ENCODE measurements at places on chromosomes 2 and 18. TPM values are rescaled to one million over a fixed set of nuclear protein-coding genes. Genes with fewer than 3 reads are reported as not detected.

The B4GALT6 gene
- 9.6 TPM for total RNA-seq

The CHST9 gene
- total RNA-seq, result 0.23 TPM

- no peak for DNase-seq
Observed at GRCh38 chr2:190802129-190802528, 78.5 kb upstream of the GLS start.

DNA sequence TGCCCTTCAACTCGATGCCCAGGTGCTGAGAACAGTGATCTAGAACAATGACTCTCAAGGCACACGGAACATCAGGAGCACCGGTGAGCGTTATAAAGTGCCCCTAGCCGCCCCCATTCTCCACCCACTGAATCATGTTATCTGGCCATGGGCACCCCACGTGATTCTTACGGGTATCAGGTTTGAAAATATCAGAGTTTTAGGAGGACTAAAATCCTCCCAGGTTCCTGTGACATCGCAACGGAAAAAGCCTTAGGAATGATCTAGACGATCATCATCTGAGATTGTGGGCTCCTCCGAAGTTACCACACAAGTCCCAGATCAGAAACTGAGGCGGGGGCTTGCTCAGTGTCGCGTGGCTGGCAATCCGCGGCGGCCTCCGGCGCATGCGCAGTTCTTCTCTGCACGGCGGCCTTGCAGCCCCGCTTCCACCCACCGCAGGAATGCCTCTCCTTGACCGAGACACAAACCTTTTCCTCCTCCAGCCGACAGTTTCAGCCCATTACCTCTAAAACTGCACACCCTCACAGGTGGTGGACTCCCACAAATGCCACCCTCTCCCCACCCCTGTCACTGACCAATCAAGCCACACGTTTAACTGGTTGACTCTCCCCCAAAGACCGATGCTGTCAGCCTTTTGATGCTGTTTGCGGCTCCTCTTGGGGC lies 5.8 kb upstream of the MRPL33 start:
- DNase-seq, result no peak

- DNase-seq, result peak; percentile 21
Observed at GRCh38 chr2:181904022-181904632, 12.6 kb downstream of the ITPRID2 start.

Measured in H4 (cell line).